ENCODE measurements at places on chromosomes 1 and 21.

- DNase-seq = no peak
Measured at GRCh38 chr1:36778740-36779139, 255.6 kb downstream of the GRIK3 start.

- DNase-seq = no peak
Measured at GRCh38 chr21:35063428-35064172, 14.5 kb upstream of the RUNX1 start.

- DNase-seq = no peak
Measured at GRCh38 chr1:243996223-243996622, 54.9 kb upstream of the ZBTB18 start.

GRCh38 chr21:37686991-37687810 lies 229.1 kb downstream of the KCNJ6 start:
- DNase-seq = no peak

DNA sequence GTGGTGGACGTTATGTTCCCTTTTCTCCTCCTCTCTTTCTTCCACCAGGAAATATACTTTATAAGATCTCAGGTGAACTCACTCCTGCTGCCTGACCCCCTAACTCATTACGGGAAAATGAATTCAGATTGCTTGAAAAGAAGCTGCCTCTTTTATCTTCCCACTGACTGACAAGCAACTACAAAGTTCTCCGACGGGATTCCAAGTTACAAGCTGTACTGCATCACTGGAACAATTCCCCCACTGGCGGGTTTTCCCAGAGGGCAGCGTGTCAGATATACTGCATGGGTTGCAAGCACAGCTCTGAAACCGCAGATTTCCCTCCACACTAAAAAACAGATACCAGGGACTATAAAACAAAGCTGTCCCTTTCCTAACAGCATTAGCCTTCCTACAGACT lies 390.6 kb downstream of the KCTD3 start:
- no peak for DNase-seq

DNA sequence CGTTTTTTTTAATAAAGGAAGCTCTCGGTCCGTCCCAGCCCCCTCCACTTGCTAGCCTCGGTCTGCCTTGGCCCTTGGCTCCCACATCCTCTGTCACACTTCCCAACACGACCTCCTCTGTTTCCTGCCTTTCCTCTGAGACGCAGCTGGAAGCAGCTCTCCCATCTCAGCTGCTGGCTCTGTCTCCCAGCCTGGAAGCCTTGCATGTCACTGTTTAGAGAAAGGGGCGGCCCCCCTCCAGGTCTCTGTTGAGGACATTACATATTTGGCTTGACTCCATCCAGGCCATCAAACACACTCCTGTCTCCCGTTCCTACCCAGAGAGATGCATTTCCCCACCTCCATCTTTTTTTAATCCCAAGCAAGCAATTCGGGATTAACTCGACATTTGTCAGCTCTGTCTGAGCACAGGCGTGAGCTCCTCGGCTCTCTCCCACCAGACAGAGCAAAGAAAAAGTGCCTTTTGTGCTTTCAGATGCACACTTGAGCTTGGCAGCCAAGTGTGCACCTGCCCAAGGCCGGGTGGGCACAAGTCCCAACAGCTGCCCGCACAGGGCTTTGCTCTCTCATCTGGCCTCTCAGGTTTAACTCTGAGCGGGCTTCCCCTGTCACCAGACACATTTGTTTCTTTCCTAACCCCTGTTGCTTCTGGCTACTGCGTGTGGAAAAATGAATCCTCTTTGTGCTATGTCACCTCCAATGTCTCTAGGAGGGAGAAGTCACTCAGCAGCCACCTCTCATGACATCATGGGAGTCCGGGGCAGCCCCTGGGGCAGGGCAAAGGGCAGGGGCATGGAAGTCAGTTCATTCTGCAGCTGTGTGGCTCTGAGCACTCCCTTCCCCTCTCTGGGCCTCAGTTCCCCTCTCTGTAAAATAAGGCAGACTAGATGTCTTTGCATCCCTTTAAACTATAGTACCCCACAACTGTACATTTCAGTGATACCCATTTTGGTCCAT lies 108.3 kb downstream of the KCND3 start:
- DNase-seq = no peak

DNA sequence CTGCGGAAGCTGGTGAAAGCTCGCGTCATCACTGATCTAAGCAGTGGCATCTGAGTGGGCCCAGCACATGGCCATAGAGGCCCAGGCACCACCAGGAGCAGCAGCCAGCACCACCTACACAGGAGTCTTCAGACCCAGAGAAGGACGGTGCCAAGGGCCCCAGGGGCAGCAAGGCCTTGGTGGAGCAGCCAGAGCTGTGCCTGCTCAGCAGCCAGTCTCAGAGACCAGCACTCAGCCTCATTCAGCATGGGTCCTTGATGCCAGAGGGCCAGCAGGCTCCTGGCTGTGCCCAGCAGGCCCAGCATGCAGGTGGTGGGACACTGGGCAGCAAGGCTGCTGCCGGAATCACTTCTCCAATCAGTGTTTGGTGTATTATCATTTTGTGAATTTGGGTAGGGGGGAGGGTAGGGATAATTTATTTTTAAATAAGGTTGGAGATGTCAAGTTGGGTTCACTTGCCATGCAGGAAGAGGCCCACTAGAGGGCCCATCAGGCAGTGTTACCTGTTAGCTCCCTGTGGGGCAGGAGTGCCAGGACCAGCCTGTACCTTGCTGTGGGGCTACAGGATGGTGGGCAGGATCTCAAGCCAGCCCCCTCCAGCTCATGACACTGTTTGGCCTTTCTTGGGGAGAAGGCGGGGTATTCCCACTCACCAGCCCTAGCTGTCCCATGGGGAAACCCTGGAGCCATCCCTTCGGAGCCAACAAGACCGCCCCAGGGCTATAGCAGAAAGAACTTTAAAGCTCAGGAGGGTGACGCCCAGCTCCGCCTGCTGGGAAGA lies 3.2 kb upstream of the ARTN start:
- DNase-seq = no peak

DNA sequence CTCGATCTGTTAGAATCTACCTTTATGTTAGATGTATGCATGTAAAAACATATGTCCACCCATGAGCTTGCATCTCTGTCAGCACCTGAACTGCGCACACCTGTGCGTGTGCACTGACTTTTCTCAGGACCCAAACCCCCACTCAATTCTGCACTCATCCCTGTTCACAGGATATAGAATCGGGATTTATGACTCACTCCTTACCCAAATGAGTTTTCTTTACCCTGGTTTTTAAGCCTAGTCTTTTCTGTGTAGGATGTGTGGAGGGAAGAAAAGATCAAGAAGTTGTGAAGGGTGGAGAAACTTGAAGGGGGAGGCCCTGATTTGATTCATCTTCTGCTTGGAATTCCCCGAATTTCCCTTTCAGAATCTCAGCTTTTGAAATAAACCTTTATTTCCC lies 2.4 kb downstream of the ACKR1 start:
- no peak for DNase-seq

- no peak for DNase-seq
Measured at GRCh38 chr1:106836708-106837107, 219.8 kb upstream of the PRMT6 start.

DNA sequence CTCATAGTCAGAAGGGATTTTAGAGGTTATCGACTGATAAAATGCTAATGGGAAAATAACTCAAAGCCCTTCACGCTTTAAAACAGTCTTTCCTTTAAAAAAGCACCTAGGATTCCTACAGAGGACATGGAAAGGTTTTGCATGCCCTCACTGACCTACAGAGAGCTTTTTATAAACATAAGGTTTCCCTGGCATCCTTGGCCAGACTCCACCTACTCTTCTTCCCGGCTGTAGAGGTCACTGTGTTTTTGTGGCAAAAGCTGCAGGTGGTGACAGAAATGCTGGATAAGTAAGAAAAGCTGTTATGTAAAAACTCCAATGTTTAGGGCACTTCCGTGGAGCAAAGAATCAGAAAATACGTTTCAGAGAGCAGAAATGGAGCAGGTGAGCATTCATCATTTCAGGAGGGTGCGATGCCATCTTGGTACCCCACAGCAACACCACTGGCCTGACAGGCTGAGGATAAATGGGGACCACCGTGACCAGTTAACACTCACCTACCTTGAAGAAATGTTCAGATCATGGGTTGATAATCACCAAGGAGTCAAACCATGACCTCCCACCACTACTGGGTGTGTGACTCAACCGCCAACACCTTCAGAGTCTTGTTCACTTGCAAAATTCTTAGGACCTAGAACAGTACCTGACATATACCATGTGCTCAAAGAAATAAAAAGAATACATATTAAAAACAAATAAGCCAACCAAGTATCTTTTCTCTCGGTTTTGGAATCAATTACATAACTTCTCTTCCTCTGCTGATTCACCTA lies 46.6 kb downstream of the SSBP3 start:
- no peak for DNase-seq

- no peak for DNase-seq
Measured at GRCh38 chr1:207045453-207045852, 5.6 kb downstream of the YOD1 start.

- DNase-seq = no peak
Measured at GRCh38 chr1:234170622-234171021, 202.6 kb upstream of the COA6 start.

DNA sequence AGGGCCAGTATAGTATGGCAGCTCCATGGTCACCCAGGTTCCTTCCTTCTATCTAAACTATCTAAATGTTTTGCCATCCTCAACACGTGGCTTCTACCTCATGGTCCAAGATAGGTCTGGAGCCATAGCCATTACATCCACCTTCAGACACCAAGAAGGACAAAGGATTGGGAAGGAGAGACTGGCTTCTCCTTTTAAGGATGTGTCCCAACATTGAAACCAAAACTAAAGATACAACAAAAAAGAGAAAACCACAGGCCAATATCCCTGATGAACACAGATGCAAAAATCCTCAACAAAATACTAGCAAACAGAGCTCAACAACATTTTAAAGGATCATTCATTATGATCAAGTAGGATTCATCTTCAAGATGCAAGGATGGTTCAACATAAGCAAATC lies 24.8 kb downstream of the HSD11B1 start:
- no peak for DNase-seq

- peak; percentile 47 for DNase-seq
Measured at GRCh38 chr1:202047977-202048376, 37.6 kb downstream of the ELF3 start.

DNA sequence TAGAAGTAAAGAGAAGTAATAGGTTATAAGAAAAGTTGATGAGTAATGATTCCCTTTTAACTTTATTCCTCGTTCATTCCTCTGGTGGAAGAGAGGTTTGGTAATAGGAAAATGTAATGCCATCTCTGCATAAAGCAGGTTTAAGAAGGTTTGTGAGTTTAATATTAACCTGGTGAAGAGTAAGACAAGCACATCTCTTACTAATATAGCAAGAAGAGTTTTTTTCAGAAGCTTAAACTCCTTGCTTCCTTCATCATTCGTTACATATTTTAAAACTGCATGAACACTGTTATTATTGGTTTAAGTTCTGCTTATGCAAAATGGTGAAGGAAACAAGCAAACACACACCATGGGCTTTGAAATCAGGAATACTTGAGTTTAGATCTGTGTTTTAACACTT lies 9.2 kb upstream of the PLA2G4A start:
- DNase-seq = no peak

GRCh38 chr1:173126421-173126820 lies 75.7 kb upstream of the TNFSF18 start:
- no peak for DNase-seq

GRCh38 chr1:21192871-21193270 lies 16.2 kb upstream of the EIF4G3 start:
- peak; percentile 42 for DNase-seq

DNA sequence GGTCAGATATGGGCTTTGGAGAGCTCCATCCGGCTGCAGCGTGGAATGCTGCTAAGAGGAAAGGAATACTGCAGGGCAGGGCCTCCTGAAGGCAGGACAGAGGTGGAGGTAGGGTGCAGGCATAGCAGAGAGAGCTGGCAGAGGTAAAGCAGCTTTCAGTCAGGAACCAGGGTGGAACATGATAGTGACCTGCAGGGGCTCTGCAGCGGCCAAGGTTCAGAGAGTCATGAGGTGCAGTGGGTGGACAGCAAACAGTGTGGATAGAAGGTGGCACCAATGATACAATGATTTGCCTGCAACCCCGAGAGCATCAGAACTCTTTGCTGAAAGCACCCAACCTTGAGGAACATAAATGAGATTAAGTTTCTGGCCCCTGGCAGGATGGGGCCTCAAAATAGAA lies 119.3 kb downstream of the BEND5 start:
- no peak for DNase-seq

GRCh38 chr1:223504741-223505140 lies 111.5 kb downstream of the CCDC185 start:
- DNase-seq = no peak

GRCh38 chr21:33897739-33898138 lies 17.9 kb downstream of the ATP5PO start:
- DNase-seq = no peak

DNA sequence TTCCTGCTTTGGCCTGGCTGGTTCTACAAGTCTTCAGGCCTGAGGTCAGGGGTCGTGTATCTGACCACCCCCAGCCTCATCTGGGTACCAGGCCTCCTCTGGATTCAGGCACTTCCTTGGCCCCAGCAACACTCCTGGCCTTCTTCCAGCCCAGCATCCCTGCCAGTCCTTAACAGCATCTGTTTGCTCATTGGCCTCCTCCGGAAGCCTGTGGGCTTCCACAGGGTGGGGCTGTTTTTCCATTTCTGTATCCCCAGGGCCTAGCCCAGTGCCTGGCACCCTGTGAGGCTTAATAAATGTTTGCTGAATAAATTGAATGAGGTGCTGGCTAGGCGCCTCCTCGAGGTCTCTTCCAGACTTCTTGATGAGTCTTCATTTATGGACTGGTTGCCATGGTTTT lies 21.5 kb upstream of the GPR37L1 start:
- no peak for DNase-seq

DNA sequence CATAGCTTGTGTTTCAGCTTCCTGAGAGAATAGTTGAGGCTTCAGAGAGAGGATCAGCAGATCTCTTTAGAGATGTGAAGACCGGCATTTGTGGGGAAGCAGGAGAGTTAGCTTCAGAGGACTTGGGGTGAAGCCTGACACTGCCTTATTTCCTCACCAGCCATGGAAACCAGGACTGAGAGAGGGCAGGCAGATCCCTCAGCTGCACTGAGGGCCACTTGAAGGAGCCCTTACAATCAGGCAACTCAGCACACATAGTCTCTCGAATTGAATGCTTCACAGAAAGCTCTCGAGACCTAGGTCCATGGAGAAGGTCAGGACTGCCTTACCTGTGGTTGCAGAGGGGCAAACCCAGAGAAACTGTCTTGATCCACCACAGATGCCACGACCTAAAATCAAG lies 19.8 kb downstream of the NCF2 start:
- DNase-seq = no peak

DNA sequence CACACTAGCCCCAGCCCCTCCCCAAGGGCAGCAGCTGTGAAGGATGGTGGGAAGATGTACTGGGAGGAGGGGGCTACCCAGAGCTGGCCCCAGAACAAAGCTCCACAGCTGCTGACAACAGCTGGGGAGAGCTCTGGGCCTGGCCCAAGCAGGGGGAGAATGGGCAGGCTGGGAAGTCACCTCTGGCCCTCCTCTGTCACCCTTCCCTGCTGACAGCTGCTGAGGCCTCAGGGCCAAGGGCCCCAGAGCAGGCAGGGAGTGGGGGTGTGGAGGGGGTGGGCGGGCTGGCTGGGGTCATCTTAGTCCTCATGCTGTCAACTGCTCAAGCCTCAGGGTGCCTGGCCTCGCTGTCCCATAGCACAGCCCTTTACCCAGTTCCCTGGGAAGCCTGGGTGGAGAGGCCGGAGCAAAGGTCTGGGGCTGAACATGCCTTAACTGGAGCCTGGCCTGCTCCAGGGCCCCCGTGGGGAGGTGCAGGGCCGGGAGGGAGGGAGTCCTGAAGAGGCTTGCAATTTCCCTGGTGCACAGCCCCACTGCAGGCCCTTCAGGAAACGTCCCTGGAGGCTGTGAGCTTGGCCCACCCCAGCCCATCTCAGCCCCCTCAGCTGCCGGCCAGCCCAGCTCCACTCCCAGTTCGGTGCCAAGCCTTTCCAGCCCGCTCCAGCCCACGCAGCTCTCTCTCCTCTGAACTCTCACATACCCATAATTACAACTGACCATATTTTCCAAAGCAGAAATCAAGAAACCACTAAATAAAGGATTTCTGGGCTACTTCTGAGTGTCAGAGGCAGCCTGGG lies 25.7 kb downstream of the HSPG2 start:
- DNase-seq = peak; percentile 46
